ENCODE measurements at places on chromosomes 12 and 14.

DNA sequence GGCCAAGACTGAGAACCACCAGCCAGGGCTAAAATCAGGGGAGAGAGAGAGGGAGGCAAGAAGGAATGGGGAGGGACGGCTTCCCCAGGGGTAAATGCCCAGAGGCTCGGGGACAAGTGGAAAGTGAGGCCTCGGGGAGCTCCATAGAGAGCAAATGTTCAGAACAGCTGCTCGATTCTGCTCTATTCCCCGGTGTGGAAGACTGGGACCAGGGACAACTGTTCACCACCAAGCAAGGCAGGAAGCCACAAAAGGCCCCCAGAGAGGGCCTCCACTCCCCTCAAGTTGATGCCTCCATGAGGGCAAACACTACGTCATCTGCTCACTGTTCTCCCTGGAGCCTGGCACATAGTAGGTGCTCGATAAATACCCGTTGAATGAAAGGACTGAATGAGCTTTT lies 53.5 kb downstream of the IRF2BPL start:
- DNase-seq: no peak

- no peak for DNase-seq
These were observed 1.3 kb upstream of the P3H3 start for GRCh38 chr12:6826734-6827436.

GRCh38 chr14:89221109-89221810 lies 195.8 kb downstream of the FOXN3 start:
- no peak for DNase-seq

- no peak for DNase-seq
These were observed 245.4 kb downstream of the IPO8 start for GRCh38 chr12:30450226-30450625.

DNA sequence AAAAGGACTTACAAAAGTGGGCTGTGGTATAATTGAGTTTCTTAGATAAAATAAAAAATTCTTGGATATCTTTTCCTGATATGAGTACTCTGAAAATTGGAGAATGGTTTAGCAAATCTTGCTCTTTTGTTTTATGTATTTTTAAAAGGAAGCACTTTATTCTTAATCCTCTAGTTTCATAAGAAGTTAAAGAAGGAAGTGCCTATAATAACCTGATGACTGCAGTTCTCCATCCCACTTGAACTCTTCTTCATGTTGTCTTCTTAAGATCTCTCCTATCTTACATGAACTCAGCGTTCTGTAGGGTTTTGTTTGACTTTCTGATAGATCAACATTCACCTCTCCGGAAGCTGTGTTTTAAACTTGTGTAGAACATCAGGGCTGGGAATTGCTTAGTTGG lies 271.0 kb downstream of the ERC1 start:
- no peak for DNase-seq

DNA sequence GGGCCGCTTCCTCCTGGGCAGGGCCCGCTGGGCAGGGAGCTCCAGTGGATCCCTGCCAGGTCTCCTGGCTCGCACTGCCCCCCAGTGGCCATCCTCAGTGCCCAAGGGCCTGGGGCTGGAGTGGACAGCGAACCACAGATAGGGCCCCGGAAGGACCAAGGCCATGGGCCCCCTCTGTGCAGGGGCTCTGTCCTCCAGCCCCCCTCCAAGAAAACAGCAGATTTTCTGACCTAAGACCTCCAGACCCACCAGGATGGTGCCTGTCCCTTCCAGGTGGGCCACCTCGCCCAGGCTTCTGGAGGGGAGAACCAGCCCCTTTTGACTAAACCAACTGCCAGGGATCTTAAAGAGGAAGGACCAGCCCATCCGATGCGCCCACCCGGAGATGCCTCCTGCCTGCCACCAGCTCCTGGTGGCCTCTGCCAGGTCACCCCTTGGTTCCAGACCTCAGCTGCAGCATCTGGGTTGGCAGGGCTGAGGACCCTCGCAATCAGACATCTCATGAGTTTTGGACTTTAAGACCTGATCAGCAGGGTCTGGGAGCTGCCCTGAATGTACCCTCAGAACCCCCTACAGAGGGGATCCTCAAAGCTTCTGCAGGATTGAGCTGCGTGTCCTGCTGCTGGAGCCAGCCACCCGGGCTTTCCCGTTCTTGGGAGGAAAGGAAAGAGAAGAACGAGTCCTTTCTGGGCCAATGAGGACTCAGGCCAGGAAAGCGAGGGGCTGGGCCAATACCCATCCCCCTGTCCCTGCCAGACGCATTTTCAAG lies 325.8 kb upstream of the DIO3 start:
- DNase-seq: no peak

GRCh38 chr14:32603992-32604565 lies 275.0 kb downstream of the AKAP6 start:
- DNase-seq: no peak

Data from skeletal muscle cell (primary cell).